Stimulated activated CD4-positive, alpha-beta T cell treated with anti-CD3 and anti-CD28 coated beads, Interleukin-1b, Interleukin-23, amount 100 ng/mL, for 1 hour (primary cell): ENCODE measurements at places on chromosomes 4 and X.

DNA sequence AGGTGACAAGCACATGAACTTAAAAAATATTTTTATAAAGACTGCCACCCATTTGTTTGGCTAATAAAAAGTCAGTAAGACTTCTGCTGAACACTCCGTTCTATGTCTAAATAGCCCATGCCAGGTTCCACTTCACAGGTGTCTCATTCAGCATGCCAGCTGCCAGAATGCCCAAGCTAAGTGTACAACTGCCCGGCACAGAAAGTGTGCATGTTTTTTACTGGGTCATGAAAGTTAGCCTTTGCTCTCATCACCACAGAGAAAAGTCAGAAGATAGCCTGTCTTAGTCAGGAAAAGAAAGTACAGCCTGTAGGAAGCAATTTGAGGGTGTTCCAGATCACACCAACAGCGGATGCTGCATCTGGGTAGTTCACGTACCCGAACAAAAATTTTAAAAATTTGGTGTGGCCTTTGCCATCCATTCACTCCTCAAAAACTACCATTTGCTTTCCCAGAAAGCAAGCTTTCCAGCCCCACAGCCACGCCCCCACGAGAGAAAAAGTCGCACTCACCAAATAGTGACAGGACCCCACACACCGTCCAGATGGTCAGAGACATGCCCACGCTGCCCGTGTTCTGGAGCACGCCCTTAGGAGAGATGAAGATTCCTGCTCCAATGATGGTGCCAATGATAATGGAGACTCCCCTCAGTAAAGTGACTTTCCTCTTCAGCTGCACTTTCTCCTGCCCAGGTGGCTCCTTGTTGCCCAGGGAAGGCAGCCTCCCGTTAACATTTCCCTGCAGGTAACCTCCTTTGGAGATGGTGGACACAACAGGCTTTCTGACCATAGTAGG lies 671 bp downstream of the SLC7A11 start:
- DNase-seq = no peak

DNA sequence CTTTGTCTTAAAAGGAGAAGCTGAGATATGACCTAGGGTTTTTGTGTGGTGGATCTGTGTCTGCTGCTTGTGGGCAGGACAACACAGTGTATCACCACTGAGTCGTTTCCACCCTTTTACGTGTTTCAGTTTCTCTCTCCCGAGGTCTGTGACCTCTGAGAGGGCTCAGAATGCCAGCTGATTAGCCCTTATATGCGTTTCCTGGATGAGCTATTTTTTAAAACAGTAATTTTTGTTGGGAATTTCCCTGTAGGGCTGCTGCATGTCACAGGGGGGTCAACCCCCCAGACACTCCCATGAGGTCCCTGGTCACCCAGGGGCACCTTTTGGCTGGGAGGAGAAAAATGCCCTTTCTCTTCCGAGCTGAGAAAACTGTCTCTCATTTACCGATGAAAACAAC lies 170.4 kb upstream of the CASK start:
- no peak for DNase-seq

- no peak for DNase-seq
Measured at GRCh38 chrX:53440621-53441517, 6.7 kb upstream of the HSD17B10 start.

GRCh38 chrX:2549876-2550275 lies 49.1 kb upstream of the DHRSX start:
- DNase-seq = no peak

- no peak for DNase-seq
Measured at GRCh38 chr4:17945303-17945702, 76.3 kb downstream of the LCORL start.

GRCh38 chr4:99790796-99791617 lies 25.6 kb upstream of the DAPP1 start:
- DNase-seq = no peak

- DNase-seq = no peak
Measured at GRCh38 chr4:152843481-152844090, 63.8 kb downstream of the ARFIP1 start.

- no peak for DNase-seq
Measured at GRCh38 chrX:119677654-119677981, 15.3 kb downstream of the SEPTIN6 start.
